ENCODE measurements at places on chromosomes 11 and 22.

DNA sequence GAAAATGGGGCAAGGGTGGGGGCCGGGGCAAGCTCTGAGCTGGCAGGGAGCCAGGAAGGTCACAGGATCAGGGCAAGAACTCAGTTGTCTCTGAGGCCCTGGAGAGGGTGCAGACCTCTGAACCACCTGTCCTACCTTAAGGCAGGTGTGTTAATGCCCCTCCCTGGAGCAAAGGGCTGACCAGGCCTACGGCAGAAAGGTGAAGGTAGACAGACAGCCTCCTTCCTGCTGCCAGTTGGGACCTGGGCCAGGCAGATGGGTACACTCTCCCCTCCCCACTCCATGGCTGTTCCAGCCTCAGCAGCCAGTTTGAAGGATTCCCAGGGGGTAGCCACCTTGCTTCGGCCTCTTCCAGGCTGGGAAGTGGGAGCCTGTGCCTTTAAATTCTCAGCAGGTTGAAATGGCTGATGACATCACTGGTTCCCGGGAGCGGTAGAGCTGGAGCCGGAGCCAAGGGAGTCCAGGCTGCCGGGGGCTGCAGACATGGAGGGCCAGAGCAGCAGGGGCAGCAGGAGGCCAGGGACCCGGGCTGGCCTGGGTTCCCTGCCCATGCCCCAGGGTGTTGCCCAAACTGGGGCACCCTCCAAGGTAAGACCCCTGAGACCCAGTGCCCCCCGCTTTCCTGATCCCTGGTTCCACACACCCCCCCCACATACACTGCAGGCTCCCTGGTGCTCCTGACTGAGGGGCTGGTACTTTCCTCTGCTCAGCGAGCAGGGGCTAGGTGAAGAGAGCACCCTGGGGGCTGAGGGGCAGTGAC lies at the start of gene INPP5J:
INPP5J (plus strand) TSS at position 435 of the 760 bp plus-strand sequence; CDS start at position 484, 49 bp downstream.
- DNase-seq = no peak

- no peak for DNase-seq
Measured at GRCh38 chr22:31448382-31448781, 41.3 kb downstream of the EIF4ENIF1 start.

GRCh38 chr22:36433318-36434231 lies 45.8 kb upstream of the MYH9 start:
- no peak for DNase-seq

- DNase-seq = no peak
Measured at GRCh38 chr11:111250936-111251335, 5.4 kb downstream of the POU2AF2 start.

GRCh38 chr11:93814966-93815633 lies 31.0 kb downstream of the MED17 start:
- no peak for DNase-seq

DNA sequence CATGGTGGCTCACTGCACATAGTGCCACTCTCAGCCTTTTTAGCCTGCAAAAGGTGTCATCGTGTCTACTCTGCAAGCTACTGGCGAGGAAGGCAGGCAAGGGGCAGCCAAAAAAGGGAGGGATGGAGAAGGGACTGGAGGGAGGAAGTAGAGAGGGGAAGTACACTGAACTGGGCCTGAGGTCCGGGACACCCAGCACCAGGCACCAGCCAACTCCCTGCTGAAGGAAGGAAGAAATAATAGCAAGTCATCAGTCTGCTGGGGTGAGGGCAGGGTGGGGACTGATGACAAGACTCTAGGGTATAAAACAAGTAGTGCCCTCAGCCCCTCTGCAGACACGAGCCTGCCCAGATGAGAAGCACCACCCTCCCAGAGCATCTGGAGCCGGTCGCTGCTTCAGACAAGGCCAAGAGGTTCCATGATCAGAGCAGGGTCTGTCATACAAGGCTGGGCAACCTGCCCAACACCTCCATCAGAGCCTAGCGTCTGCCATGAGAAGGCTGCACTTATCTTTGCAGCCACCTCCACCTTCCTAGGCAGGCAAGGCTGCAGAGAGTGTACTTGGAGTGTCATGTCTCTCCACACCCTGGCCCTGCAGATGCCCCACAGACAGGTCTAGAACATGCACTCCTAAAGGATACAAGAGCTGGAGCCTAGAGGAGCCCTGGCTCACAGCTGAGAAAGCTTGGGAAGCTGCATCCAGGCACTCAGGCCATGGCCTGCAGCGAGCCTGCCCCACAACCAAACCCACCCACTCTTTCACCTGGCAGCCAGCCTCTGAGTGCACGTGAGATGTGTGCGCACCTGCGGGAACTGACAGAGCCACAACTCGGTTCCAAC lies 9.0 kb upstream of the COMT start:
- DNase-seq = no peak

- no peak for DNase-seq
Measured at GRCh38 chr11:73716153-73717056, 44.5 kb downstream of the RAB6A start.

- no peak for DNase-seq
Measured at GRCh38 chr11:34510673-34511072, 2.9 kb downstream of the ELF5 start.

DNA sequence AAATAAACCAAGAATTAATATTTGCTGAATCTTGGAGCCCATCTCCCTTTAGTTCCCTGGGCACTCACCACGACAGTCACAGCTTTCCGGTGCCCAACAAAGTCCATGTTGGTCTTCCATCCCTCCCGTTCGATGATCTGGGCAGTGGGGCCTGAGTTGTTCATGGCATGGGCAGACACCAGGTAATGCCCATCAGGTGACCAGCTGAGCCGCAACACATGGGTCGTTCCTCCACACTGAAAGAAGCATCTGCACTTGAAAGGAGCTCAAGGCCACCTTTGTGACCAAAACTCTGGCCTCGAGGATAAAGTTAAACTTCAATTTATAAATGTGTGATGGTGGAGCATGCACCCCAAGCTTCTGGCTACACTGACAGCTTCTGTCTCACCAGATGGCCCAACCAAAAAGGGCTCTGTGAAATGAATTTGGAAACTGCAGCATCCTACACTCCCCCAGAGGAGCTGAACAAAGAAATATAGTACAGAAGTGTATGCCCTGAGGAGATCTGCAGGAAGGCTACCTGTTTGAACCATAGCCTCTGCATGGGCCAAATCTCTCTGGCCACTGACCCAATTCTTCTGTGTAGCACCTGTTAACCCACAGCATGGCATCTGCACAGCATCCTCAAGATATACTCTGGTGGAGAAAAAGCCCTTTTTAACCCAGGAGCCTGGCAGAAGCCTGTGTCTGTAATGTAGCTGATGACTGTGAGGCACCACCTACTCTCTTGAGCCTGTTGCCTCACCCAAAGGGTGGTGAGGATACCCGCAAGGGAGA lies 37.1 kb downstream of the HIRA start:
- no peak for DNase-seq

DNA sequence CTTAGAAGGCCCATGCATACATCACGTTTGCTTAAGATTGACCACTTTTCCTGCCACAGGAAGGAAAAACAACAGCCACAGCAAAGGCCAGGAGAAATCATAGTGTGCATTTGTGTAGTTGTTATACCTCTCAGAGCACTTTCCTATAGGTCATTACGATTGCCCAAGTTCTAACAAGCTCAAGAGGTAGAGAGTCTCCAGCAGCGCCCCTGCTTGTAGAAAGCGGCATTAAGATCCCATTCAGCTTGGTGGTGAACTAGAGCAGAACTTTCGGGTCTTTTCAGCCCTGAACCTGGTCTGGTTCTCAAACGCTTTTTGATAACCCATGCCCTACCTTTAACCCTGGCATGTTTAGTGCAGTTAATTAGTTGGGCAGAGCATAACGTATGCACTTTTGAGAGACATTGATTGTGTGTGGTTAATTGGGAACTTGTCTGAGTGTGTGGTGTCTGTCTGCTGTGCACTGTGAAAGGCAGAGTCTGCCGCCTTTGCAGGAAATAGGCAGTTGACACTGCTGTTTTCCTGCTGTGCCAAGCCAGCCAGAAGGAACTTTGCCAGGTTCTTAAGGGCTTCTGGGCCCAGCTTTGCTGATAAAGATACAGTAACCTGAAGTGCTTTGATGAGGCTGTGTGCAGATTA lies 109.9 kb upstream of the CLMP start:
- DNase-seq = no peak

DNA sequence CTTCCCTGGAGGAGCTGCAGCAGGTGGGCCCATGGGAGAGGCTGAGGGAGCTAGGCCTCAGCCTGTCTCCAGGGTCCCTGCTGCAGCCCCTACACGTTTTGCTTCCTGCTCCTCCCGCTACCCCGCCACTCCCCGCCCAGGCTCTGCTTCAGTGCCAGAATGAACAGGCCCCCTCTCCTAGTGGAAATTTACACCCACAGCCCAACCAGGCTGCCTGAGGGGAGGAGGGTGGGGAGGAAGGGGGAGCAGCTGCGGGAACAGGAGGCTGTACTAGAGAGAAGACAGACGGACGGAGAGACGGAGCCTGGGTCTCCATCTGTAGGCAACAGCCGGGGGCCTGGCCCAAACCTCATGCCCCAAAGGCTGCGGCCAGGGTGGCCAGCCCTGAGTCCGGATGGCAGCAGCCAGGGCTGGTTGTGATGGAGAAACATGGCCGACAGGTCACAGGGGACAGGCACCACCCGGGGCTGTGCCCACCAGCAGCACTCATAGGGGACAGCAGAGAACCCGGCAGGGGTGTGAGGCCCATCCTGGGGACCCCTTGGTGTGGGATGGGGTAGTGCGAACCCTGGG lies 20.6 kb downstream of the FLRT1 start:
- no peak for DNase-seq

DNA sequence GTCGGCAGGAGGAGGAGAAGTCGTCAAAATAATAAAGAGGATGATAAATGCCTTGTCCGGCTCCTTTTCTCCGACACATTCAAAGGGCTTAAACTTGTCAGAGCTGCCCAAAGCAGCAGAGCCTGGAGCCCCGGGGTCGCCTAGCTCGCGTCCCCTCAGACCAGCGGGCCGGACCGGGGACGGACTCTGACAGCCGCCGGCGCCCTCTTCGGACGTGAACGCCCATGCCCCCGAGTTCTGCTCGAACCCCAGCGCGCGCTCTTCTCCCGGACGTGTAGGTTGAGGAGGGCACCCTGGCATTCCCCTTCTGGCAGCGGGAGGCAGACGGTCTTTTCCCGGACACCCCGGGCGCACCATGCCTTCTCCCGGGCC lies 999 bp downstream of the FGF3 start:
- DNase-seq = no peak

DNA sequence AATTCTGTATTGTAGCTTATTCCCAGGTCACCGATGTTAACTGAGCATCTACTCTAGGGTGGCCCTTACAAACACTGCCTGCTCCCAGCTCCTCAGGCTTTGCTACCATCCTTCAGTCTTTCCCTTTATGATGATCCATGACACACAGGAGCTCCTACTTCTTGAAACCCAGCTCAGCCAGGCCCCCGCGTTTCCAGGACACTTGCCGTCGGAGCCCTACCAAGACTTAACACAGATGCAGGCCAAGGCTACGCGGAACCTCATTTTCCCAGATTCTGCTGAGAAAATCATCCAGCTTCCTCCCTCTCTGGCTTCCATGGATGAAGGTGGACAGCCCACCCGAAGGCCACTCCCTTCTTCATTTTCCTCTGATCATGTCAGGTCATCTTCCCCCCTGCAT lies 18.6 kb downstream of the IGSF9B start:
- no peak for DNase-seq

DNA sequence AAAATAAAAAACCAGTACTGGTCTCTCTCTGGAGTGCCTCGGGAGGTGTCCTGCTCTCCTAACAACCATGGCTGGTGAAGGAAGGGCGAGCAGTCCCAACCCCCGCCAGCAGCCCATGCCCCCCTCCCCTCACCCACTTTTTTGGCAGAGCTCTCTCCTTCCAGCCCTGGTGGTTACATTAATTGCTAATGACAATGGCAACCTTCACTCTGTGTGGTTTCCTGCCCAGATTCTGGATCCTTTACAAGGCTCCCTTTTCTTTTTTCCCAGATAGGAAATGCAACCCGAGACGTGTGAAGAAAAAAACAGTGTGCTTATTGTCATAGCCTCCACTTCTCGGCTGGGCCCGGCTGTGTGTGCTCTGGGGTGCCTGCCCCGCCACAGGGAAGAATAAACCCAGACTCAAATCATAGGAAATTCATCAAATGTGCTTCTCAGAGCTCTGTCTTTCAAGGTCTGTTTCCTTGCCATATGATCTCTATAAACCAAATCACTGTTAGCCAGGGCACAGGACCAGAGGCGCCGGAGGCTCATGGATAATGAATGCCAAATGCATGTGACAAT lies 513.0 kb downstream of the SOX6 start:
- DNase-seq = no peak

DNA sequence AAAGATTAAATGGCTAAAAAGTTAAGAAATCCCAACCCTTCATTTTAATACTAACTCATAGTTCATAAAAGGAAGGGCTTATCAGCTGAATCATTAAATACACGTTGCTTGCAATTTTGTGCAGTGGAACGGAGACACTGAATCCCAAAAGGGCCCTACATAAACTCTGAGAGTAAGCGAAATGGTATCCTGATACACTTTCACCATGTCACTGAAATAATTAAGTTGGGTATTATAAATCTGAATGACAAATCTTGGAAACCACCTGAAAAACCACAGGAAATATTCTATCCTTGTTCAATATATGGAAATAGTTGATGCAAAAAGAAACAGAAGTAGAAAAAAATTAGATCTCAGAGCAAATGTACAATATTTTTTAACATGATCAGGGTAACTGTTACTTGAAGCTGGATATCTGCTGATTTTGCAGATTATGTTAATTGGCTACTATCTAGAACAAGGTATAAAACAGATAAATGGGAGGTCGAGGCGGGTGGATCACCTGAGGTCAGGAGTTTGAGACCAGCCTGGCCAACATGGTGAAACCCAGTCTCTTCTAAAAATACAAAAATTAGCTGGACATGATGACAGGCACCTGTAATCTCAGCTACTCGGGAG lies 55.1 kb downstream of the MAML2 start:
- no peak for DNase-seq

GRCh38 chr11:106246495-106246894 lies 169.0 kb downstream of the AASDHPPT start:
- DNase-seq = no peak

GRCh38 chr11:72589802-72590761 lies 84.1 kb downstream of the PDE2A start:
- no peak for DNase-seq

- no peak for DNase-seq
Measured at GRCh38 chr11:74581954-74582547, 10.3 kb upstream of the POLD3 start.

GRCh38 chr11:86559311-86559945 lies 113.0 kb downstream of the ME3 start:
- no peak for DNase-seq

DNA sequence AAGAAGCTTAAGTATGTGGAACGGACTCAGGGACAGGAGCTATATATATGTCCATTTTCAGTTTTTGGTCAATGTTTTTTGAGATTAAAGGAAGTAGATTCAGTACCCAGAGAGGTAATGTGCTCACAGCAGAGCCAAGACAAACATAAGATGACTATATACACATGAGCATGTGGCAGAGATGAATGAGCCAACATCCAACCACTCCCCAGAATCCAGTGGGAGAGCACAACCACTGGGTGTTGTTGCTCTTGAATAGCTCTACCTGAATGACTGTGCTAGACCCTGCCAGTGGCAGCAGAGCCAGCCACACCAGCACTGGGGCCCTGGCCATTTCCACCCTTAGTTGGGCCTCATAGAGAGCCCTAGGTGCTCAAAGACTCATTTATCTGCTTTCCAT lies 10.7 kb upstream of the SYTL2 start:
- no peak for DNase-seq

GRCh38 chr11:46918788-46919513 lies 601 bp upstream of the LRP4 start:
- DNase-seq = no peak

- no peak for DNase-seq
Measured at GRCh38 chr22:47629273-47629711, 866.8 kb downstream of the TBC1D22A start.
